ENCODE measurements at places on chromosomes 1 and 21. TPM values are rescaled to one million over a fixed set of nuclear protein-coding genes. Genes with fewer than 3 reads are reported as not detected.

MOB3C gene
- 10.7 TPM for total RNA-seq

PRDM16 gene
- 1.1 TPM for total RNA-seq

OR2L2 gene
- not detected for total RNA-seq

INTS3 gene
- total RNA-seq, result 29.7 TPM

WDR3 gene
- 31.2 TPM for total RNA-seq

PTGFR gene
- total RNA-seq, result 16.9 TPM

HTR6 gene
- not detected for total RNA-seq

NHLH2 gene
- total RNA-seq, result not detected

SLC26A9 gene
- not detected for total RNA-seq

LRRIQ3 gene
- total RNA-seq, result 1.4 TPM

IFNLR1 gene
- total RNA-seq, result under 0.01 TPM

LYPD8 gene
- total RNA-seq, result not detected

FCRL2 gene
- total RNA-seq, result not detected
